ENCODE measurements at places on chromosomes 1 and 21.

DNA sequence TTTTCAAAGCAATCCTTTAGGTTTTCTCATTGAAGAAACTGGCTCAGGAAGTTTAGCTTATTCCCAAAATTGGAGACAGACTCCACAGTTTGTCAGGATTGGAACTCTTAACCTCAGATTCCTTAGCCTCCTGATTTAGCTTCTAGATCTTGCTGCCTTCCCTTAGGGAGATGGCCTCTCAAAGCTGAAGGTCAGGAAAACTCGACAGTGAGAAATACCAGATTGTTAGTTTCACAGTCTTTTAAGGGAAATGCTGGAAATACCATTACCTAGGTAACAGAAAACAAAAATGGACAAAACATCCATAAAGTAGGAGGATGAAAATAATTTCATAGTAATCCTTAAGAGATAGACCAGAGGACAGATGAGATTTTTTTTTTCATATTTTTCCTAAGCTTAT, 7.8 kb downstream of the RASAL2 start:
- no peak for DNase-seq

- DNase-seq = no peak
Observed at GRCh38 chr1:46526691-46527291, 24.7 kb downstream of the KNCN start.

DNA sequence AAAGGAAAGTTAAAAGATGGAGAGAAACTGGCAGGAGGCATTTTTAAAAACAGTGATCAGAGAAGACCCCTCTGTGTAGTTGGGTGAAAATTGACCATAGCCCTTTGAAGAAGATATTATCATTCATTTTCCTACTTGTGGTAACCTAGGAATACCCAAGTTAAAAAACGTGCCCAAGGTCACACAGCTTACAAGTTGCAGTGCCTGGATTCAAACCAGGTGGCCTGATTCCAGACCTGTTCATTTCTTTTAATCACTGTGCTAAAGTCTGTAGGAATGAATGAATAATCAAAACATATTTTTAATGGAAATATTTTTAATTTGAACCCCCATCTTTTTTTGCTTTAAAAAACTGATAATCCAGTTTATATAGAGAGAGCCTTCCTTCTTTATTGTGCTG, 35.6 kb downstream of the MARK1 start:
- DNase-seq = no peak

DNA sequence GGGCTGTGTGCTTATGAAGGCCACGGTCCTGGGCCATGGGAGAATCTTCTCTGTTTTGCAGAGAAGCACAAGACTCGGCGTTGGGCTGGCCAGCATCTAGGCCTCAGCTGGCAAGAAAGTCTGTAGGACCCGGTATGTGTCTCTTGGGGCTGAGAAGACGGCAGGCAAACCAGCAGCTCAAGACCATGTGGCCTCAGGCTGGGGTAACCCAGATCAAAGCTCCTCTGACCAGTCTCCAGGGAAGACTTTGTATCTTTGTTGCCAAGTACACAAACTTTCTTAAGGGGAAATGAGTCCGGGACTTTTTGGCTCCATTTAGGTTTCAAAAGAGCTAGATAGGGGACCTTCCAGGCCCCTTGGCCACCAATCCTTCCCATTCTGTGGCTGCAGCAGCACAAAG, 60.1 kb downstream of the PTP4A2 start:
- DNase-seq = no peak

DNA sequence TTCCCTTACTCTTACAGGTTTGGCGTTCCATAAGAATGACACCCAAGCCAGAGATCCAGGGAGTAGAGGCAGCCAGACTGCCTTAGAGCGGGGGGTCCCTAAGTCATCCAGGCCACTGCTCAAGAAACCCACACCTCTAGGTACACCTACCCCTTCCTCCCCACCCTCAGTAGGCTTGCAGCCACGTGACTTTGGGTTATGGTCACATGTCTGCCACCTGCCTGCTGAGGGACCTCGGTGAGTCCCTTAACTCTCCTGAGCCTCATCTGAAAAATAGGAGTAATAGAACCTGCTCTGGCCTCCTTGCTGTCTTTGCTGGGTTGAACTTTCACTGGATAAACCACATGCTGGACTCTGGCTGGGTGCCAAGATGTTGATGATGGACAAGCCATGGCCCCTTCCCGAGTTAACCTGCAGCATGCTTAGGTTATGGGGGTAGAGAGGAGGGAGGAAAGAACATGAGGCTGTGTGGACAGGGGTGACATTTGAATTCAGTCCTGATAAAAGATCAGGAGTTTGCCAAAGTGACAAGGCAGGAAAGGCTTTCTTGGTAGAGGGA, 4.5 kb downstream of the RPS6KA1 start:
- no peak for DNase-seq

GRCh38 chr1:81369833-81370232, 430.9 kb upstream of the ADGRL2 start:
- DNase-seq = no peak

DNA sequence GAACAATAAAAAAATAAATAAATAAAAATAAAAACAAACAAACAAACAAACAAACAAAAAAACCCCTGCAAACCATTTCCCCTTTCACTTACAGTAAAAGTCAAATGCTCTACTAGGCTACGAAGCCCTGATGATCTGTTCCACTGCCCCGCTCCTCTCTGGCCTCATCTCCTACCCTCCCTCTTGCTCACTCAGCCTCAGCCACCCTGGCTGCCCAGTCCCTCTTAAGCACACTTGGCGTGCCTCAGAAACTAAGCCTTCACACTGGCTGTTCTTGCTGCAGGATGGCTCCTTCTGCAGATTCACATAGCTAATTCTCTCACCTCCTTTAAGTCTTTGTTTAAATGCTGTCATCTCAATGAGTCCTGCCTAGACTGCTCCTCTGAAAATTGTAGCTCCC, 30.8 kb upstream of the UHMK1 start:
- DNase-seq = no peak

- no peak for DNase-seq
Observed at GRCh38 chr1:201488830-201489589, 17.9 kb downstream of the CSRP1 start.

DNA sequence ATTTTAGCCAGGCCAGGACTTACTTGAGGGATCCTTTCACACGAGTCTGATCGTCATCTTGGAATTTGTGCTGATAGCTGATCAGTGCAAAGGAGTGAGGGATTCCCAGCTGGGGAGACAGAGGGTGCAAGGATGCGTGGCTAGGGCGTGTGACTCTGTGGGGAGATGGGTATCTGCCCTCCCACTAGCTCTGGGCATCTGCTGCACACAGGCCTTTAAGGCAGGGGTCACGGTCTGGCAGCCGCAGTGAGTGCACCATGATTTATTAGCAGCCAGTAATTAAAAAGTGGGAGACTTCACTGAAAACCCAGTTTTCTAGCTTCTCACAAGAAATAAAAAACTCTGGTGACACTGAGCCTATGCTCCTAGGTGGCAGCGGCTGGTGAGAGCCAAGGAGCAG, 20.4 kb downstream of the THAP3 start:
- no peak for DNase-seq

- DNase-seq = no peak
Observed at GRCh38 chr1:113684153-113684541, 75.1 kb downstream of the PHTF1 start.

- no peak for DNase-seq
Observed at GRCh38 chr1:92934395-92935378, 26.6 kb downstream of the DIPK1A start.

DNA sequence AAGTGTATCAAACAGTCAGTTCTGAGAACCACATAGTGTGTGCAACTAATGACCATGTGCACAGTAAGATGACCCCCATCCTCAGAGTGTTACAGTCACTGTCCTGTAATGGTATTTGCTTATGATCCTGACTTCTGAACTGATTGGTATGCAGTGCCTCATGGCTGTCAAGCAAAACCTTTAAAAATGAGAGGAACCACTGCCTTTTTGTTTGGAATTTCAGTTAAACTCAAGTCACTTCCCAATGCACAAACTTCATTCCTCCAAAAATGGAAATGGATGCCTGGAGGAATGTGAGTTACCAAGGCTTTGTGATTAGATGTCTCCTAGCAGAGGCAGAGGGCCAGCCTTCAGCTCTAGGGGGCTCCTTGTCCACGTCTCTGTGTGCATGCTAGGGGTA, 10.5 kb downstream of the C1orf198 start:
- no peak for DNase-seq

- no peak for DNase-seq
Observed at GRCh38 chr1:231679109-231679508, 52.5 kb downstream of the DISC1 start.

DNA sequence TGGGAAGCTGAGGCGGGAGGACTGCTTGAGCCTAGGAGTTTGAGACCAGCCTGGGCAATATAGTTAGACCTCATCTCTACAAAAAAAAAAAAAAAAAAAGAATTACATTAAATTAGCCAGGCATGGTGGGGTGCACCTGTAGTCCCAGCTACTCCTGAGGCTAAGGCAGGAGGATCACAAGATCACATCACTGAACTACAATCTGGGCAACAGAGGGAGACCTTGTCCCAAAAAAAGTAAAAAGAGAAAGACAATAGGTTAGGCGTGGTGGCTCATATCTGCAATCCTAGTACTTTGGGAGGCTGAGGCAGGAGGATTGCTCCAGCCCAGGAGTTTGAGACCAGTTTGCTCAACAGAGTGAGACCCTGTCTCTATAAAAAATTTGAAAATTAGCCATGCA, 130.3 kb downstream of the TIAM1 start:
- peak; percentile 9 for DNase-seq

GRCh38 chr1:3534803-3535637, 76.3 kb downstream of the MEGF6 start:
- no peak for DNase-seq

GRCh38 chr21:38420140-38420539, 78.1 kb downstream of the ERG start:
- no peak for DNase-seq

DNA sequence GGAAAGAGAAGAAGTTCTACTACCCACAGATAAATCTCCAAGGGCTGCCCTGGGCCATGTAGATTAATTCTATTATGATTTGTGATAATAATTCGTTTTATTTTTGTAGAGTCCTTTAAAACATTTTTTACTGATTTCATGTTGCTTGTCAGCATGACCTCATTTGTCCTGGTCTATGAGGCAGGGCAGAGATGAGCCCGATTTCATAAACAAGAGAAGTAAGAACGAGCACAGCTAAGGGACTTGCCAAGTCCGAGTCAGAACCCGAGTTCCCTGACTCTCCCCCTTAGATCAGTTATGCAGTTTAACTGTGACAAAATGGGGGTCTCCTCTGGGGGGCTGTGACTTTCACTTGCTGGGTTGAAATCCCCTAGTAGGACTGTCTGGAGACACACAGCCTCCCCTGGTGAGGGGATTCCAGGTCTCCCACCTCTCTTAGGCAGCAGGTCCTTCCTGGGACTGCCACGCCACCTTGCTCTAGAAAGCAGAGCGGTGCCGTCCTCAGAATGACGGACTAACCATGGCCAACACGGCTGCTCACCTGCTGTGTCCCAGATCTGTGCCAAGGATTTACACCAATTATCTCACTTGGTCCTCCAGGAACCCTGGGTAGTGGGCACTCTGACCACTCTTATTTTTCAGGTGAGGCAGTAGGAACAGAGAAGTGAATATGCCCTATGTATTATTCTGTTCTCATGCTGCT, 31.0 kb upstream of the SOX13 start:
- DNase-seq = no peak

- DNase-seq = peak; percentile 54
Observed at GRCh38 chr1:198699167-198700015, 60.6 kb downstream of the PTPRC start.

GRCh38 chr1:27634177-27634984, 604 bp downstream of the FGR start:
- DNase-seq = peak; percentile 39

DNA sequence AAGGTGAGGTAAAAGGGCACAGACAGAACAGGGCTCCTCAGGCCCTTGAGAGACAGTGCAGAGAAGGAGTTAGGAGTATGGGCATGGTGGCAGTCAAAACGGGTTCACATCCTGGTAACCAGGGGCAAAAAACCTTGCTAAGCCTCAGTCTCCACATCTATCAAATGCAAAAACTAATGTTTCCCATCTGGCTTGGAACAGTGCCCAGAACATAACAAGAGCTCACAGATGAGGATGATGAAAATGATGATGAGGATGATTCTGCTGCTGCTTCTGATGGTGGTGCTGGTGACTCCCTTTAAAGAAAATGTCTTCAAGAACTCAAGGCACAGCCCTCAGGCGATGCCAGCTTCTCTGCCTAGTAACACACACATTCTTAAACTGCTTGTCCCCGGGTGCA, 24.1 kb downstream of the HHIPL2 start:
- no peak for DNase-seq

GRCh38 chr1:1625824-1626206, 6.2 kb upstream of the MMP23B start:
- DNase-seq = no peak

DNA sequence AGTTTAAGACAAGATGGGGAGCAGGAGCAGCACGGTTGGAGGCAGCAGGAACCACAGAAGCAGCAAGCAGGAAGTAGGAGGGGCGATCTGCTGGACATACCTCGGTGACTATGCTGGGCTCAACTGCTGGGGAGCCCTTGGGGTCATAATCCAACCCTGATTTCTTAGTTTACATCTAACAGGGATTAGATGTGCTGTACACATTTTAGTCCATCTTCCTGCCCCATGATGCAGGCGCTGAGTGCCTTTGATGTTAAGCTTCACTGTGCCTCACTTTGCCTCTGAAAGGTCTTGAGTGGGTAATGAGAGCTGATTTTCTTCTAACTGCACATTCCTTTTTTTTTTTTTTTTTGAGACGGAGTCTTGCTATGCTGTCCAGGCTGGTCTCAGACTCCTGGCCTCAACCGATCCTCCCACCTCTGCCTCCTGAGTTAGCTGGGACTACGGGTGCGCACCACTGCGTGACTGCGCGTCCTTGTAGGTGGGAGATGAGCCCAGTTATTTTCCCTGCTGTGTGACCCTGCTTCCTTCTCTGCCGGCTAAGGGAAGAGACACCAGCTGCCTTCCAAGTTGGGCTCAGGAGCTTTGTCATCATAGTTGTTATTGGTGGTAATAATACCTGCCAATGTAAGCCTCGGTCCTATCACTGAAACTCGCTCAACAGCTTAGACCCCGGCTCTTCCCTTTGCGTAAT, 1.1 kb upstream of the RCAN3 start:
- peak; percentile 47 for DNase-seq

GRCh38 chr1:59570524-59570923, 244.2 kb upstream of the HOOK1 start:
- peak; percentile 36 for DNase-seq

GRCh38 chr21:34362136-34362444, 1.7 kb upstream of the KCNE2 start:
- DNase-seq = no peak

- no peak for DNase-seq
Observed at GRCh38 chr1:189609167-189609566, 868.5 kb downstream of the BRINP3 start.

DNA sequence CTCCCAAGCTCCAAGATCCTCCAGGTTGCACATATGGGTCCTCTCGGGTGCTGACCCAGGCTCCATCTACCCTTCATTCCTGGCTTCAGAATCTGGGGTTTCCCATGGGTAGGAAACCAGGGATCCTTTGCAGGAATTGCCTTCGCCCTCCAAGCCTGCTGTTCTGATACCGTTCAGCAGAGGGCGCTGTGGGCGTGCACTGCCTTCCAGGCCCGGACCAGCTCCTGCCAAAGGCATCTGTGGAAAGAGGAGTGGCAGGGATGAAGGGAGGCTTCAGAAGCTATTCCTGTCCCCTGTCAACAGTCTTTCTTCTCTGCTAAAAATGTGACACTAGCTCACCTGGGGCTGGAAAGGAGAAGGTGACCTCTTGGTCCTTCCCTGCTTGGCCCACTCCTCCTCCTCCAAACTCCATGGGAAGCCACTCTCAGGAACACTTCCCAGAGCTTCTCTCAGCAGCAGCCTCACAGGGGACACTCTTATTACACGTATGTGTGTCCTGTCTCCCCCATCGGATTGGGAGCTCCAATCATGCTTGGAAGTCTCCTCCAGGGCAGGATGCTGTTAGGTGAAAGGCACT, 71.2 kb downstream of the VWA5B1 start:
- no peak for DNase-seq

Data from CD4-positive, alpha-beta T cell treated with Interleukin-6 at 100 ng/mL for 8 hours (primary cell).